ENCODE measurements at places on chromosomes 3 and 15.

- no peak for DNase-seq
These were observed 446.5 kb downstream of the GRM7 start for GRCh38 chr3:7307410-7307809.

DNA sequence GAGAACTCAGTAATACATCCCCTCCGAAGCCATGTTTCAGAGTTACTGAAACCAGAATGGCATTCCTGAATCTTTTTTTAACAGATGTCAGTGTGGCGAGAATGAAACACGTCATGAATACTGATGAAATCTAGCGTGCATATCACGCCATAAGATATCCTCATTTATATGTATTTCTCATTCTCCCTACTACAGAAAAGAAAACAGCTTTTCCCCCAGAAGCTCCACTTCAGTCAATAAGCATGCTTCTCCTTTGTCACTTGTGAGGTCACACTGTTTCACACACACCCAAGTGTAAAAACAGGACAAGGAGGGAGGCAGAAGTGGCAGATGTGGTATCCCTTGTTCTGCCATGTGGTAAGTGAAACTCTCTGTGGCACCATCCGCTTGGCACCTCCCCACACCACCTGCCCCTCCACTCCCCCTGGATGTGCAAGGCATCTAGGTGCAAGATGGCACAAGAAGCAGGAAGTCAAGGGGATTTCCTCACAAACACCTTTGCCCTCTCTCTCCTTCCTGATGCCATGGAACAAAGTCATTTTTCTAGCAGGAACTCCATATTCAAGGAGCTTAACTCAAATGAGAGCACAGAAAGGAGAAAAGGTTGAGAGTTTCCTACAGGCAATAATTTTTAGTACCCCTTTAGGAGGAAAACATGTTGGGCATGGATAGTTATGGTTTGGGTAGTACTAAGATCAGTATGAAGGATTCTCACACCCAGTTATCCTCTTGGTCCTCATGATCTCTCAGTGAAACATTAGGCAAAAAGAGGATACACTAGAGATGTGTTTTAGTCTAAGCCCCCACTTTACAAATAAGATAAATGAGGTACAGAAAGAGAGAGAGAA lies 47.5 kb upstream of the FRMD4B start:
- DNase-seq, result no peak

DNA sequence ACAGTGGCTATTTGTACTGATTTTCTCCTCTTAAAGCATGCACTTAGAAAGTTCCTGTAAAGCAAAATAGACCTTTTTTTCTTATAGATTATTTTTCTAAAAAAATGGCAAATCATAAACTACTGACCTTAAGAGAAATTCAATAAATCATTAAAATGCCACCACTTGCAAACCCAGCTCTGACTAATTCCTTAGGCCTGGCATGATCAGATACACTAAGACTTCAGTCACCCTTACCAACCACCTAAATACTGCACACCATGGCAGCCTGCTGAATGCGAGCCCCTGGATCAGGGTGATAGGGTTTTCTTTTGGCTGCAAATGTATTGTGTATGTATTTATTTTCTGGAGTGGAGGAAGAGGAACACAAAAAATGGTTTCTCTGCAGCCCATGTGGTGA lies 370.6 kb upstream of the TBL1XR1 start:
- no peak for DNase-seq

- DNase-seq, result no peak
These were observed 739.2 kb upstream of the NR2F2 start for GRCh38 chr15:95591270-95591669.

DNA sequence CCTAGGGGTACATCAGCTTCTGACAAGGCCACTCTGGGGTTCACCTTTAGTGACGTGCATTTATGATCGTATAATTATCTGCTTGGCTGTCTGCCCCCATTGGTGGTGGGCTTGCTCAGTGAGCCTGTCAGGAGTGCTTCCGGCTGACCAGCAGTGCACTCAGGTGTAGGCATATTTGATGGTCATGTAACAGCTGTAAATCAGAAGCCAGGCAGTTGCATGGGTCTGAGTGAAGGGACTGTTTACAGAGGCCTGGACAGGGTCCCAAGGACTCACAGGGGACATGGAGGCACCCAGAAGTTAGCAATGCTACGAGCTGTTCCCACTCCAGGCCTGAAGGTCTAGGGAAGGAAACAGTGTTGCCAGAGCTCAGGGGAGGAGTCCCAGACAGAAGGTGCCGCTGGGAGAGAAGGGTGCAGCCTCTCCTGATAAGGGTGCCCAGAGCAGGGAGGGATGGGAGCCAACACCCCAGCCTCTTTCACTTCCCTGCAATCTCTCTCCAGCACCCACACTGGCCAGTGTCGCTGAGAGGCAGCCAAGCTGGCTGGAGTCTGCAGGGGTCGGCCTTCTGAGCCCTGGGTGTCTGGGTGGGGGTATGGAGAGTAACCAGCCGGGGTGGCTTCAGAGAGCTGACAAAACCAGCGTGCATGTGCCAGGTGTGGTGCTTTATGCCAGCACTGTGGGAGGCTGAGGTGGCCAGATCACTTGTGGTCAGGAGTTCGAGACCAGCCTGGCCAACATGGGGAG lies 61.3 kb upstream of the PRR23E start:
- no peak for DNase-seq

GRCh38 chr3:136778865-136779264 lies 26.7 kb upstream of the STAG1 start:
- DNase-seq, result no peak

- DNase-seq, result no peak
These were observed 31.9 kb upstream of the STRIT1 start for GRCh38 chr3:155325263-155325835.

- DNase-seq, result no peak
These were observed 33.5 kb downstream of the SV2B start for GRCh38 chr15:91133511-91133910.

DNA sequence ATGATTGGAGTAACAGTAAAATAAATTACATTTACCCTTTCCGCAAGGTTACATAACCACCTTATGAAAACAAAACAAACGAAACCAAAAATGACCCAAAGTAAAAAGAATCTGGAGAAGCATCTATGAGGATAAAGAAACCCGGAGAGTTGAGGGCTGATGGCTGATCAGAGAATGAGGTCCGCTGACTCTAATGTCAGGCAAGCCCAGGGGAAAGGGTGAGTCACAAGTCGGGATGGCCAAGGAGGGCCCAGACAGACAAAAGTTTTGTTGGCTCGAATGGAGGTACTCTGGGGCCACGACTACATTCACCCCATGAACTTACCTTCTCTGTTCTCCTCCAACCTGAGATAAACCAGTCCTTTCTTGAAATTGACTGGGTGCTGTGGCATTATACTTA lies 95.7 kb downstream of the RORA start:
- DNase-seq, result no peak

DNA sequence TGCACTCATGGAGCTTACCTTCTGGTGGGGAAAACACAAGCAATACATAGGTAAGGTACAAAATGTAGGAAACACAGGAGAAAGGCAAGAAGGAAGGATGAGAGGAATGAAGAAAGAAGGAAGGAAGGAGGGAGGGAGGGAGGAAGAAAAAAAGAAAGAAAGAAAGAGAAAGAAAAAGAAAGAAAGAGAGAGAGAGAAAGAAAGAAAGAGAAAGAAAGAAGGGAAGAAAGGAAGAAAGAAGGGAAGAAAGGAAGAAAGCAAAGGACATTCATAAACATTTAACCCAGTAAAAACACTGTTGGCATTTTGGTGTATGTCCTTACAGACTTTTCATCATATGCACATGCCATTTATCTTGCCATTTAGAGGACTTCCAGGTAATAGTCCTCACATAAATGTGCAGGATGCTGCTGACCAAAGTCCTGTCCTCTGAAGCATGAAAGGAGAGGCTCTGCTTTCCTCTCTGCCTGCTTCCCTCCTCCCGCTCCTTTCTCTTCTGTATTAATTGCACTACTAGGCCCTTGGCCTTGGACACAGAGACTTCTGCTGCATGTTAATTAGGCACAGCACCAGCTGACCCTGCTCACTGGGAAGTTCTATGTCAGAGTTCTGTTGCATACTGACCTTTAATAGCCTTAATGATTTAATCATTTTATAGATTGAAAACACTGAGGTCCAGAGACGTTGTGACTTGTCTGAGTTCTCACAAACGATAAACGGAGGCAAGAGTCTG lies 29.7 kb upstream of the NDUFB4 start:
- no peak for DNase-seq

DNA sequence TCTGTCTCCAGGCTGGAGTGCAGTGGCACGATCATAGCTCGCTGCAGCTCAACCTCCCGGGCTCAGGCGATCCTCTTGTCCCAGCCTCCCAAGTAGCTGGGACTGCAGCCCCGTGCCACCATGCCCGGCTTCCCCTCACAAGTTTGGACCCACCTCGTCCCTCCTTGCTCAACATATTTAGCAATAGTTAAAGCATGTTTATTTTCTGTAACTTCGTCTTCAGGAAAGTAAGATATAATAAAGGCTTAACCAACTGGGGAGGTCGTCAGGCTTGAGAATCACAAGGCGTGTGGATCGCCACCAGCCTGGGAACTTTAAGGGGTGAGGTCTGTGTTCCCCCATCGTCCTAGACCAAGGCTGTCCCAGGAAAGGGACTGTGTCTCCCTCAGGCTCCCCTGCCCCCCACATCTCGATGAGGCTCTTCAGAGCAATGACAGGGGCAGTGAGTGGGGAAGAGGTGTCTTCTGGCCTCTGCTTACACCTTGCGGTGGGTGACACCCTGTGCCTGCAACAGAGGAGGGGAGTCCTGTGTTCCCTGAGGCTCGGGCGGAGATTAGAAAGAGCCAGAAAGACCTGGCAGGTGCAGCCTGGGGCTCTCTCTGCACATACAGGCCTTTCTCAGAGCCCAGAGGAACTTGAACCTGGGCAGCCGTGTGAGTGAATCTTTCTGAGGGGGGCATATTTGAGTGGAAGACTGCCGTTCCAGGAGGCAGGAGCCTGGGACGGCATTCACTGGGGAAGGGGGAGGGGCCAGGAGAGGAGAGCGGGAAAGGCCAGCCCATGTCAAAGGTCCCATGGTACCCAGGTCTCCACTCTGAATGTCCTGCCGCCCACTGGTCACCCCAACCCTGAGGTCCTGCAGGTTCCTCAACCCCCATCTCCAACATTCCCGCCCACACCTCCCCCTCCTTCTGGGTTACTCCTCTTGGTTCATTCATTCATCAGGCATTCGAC lies 152.3 kb downstream of the SMAD6 start:
- DNase-seq, result peak; percentile 18

- peak; percentile 11 for DNase-seq
These were observed 11.2 kb downstream of the CLN6 start for GRCh38 chr15:68218331-68218730.

- no peak for DNase-seq
These were observed 18.7 kb upstream of the EOMES start for GRCh38 chr3:27740854-27741253.

DNA sequence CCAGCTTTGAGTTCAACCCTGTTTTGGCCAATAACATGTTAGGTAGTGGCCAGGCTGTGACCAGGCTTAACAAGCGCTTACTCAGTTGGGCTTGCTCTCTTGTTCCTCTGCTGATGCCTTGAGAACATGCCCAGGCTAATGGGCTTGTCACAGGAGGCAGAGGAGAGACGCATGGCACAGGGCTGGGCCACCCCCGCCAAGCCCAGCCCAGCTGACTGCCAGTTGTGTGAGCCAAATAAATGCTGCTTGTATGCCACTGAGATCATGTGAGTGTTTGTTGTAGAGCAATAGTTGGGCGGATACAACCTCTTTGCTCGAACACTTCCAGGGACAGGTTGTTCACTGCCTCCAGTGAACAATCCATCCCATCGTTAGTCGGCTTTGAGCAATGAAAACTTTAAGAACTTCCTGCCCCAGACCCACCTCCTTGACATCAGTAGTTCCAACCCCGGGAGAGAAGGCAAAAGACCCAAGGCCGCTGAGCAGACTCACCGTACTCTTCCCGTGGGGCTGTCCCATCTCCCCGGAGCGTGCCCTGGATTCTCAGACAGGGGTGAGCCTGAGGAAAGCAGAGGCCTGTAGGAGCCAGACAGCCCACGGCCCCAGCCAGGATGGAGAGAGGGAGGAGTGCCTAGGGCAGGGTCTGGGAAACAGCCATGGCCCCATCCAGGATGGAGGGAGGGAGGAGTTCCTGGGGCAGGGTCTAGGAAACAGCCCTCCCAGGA lies 4.1 kb downstream of the PLA2G4F start:
- DNase-seq, result peak; percentile 60

DNA sequence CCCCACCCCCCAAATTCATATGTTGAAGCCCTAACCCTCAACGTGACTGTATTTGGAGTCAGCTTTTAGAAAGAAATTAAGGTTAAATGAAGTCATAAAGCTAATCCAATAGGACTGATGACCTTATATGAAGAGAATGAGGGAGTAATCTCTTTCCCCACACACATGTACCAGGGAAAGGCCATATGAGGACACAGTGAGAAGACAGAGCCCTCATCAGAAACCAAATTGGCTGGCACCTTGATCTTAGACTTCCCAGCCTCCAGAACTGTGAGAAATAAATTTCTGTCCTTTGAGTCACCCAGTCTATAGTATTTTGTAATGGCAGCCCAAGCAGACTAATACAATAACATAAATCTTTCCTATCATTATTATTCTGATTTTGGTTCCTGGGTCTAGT lies 194.7 kb upstream of the NANOGP8 start:
- no peak for DNase-seq

GRCh38 chr3:68483041-68483440 lies 449.3 kb downstream of the TAFA4 start:
- DNase-seq, result no peak

DNA sequence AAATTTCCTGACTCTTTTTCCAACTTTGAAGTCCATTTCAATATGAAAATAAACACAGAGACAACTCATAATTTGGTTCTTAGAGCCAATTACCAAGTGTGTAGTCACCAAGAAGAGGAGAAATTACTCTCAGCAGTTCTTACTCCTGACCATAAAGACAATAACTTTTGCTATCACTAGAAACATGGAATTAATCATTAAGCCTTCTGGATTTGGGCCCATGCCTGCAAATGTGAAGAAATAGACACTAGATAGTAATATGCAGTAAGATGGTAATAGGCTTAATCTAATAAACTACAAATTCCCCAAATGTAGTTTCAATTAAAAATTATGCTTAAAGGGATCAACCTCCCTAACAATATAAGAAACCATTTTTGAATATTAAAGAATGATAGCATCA lies 185.1 kb upstream of the AGTR1 start:
- DNase-seq, result no peak

- no peak for DNase-seq
These were observed 858.5 kb upstream of the CFAP20DC start for GRCh38 chr3:59908280-59908679.

GRCh38 chr3:105505170-105505569 lies 138.5 kb downstream of the ALCAM start:
- no peak for DNase-seq

- DNase-seq, result no peak
These were observed 115.7 kb downstream of the TMCC1 start for GRCh38 chr3:129777806-129778205.

GRCh38 chr15:48266024-48266689 lies 60.1 kb downstream of the SLC12A1 start:
- DNase-seq, result no peak

All from colonic mucosa (tissue), 4 donors.